ENCODE measurements at places on chromosomes 2 and 18. TPM values are rescaled to one million over a fixed set of nuclear protein-coding genes. Genes with fewer than 3 reads are reported as not detected.

The TUBA3D gene
- not detected for polyA plus RNA-seq

The SPATA3 gene
- not detected for polyA plus RNA-seq

The PCARE gene
- not detected for polyA plus RNA-seq

The TCF7L1 gene
- polyA plus RNA-seq = not detected

DNA sequence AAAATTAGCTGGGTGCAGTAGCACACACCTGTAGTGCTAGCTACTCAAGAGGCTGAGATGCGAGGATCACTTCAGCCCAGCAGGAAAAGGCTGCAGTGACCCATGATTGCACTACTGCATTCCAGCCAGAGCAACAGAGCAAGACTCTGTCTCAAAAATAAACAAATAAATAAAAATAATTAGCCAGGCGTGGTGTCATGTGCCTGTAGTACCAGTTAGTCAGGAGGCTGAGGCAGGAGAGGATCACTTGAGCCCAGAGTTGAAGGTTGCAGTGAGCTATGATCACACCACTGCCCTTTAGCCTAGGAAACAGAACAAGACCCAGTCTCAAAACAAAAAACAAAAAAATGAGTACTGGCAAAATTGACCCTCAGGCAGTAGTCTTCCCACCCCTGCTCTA is 61.9 kb upstream of the PPP1CB start:
- no peak for DNase-seq
- H3K4me1 ChIP-seq = no peaks in the 10 kb centered on the region
- no peak overlapping the region for H3K4me3 ChIP-seq
- H3K27ac ChIP-seq = no peak overlapping the region
- H3K36me3 ChIP-seq = no peaks in the 10 kb centered on the region

GRCh38 chr2:39642051-39642718 is 23.5 kb upstream of the TMEM178A start:
- H3K36me3 ChIP-seq = no peaks in the 10 kb centered on the region
- no peaks in the 10 kb centered on the region for H3K27me3 ChIP-seq
- no peak overlapping the region for H3K4me3 ChIP-seq
- no peaks in the 10 kb centered on the region for H3K4me1 ChIP-seq

GRCh38 chr2:76296438-76296837 is 585.7 kb upstream of the GCFC2 start:
- no peaks in the 10 kb centered on the region for H3K4me1 ChIP-seq
- no peak overlapping the region for H3K27ac ChIP-seq
- no peaks in the 10 kb centered on the region for H3K27me3 ChIP-seq

- H3K27me3 ChIP-seq = peaks cover 27% of the 10 kb centered on the region
- DNase-seq = no peak
- H3K4me3 ChIP-seq = no peak overlapping the region
- no peaks in the 10 kb centered on the region for H3K36me3 ChIP-seq
- H3K4me1 ChIP-seq = no peaks in the 10 kb centered on the region
Observed at GRCh38 chr2:237540223-237540775, 26.1 kb upstream of the PRLH start.

DNA sequence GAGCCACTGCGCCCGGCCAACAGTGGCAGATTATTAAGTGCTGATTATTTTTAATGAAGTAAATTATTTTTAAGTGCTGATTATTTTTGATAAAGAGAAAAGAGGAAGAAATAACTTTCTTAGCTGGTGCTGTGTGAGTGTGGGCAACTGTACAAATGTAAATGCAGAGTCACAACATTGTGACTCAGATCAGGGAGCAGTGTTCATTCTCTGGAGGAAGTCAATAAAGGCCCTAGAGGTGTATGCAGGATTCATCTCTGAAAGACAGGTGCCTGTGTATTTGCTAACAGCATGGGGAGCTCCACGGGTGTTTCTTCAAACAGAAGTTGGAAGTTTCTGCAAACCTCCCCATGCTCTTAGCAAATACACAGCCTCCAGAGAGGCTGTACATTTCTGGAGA is 6.2 kb downstream of the KRTCAP3 start:
- no peaks in the 10 kb centered on the region for H3K27me3 ChIP-seq
- H3K4me3 ChIP-seq = no peak overlapping the region
- no peak for DNase-seq
- H3K4me1 ChIP-seq = no peaks in the 10 kb centered on the region
- peaks cover 18% of the 10 kb centered on the region for H3K36me3 ChIP-seq

- H3K4me3 ChIP-seq = no peak overlapping the region
- H3K36me3 ChIP-seq = no peaks in the 10 kb centered on the region
- H3K27ac ChIP-seq = no peak overlapping the region
- DNase-seq = no peak
Observed at GRCh38 chr2:11102956-11103860, 52.1 kb upstream of the SLC66A3 start.

- H3K4me3 ChIP-seq = peak overlapping the region; percentile 90
- no peaks in the 10 kb centered on the region for H3K27me3 ChIP-seq
- H3K36me3 ChIP-seq = peaks cover 2% of the 10 kb centered on the region
- peak overlapping the region; percentile 96 for H3K27ac ChIP-seq
Observed at GRCh38 chr2:30147196-30147714, 448 bp downstream of the YPEL5 start.
